ENCODE measurements at places on chromosomes 2 and 18. TPM values are rescaled to one million over a fixed set of nuclear protein-coding genes. Genes with fewer than 3 reads are reported as not detected.

FER1L5 gene
- total RNA-seq = not detected

DNA sequence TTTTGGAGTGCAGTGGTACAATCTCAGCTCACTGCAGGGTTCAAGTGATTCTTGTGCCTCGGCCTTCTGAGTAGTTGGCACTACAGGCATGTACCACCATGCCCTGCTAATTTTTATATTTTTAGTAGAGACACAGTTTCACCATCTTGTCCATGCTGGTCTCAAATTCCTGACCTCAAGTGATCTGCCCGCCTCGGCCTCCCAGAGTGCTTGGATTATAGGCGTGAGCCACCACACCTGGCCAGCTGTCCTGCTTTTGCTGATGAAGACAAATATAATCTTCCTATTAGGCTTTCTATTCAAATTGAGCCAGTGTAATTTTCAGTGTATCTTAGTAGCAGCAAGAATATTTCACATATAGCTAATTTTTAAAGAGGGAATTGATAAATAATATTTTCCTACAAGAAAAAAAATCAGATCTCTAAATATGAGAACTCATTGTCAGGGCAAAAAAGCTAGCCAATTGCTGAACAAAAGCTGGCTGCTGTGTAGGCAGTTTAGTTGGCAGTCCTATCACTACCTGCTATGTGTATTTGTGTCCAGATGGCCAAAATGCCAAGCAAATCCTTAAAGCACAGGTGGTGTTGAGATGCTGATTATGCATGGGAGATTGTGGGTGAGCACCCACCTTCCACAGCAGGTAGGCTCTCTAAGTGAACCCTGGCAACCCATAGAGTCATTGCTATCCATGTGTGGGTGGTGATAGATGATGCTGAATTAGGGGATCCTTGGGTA, 60.8 kb upstream of the STAM2 start:
- DNase-seq = no peak

TNFAIP6 gene
- total RNA-seq = 0.57 TPM

KIF1A gene
- 1.9 TPM for total RNA-seq

IL36G gene
- total RNA-seq = 0.69 TPM

DNA sequence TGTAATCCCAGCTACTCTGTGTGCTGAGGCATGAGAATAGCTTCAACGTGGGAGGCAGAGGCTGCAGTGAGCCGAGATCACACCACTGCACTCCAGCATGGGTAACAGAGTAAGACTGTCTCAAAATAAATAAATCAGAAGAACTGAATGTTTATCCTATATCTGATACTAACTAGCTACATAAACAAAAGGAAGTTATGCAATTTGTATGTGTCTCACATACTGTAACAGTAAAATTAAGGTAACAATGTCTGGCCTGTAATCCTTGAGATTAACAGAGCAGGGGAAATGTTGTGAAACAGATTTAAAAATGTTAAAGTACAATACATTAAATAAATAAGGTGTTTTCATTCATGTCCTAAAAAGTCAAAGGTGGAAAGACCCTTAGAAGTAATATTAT, 150.8 kb downstream of the MEMO1 start:
- no peak for DNase-seq

GKN1 gene
- total RNA-seq = not detected

RGPD4 gene
- total RNA-seq = not detected

GRCh38 chr2:160652236-160652635, 158.6 kb upstream of the RBMS1 start:
- peak; percentile 34 for DNase-seq

- peak; percentile 45 for DNase-seq
These were observed 70.4 kb downstream of the CWC22 start for GRCh38 chr2:179936654-179937053.

DNA sequence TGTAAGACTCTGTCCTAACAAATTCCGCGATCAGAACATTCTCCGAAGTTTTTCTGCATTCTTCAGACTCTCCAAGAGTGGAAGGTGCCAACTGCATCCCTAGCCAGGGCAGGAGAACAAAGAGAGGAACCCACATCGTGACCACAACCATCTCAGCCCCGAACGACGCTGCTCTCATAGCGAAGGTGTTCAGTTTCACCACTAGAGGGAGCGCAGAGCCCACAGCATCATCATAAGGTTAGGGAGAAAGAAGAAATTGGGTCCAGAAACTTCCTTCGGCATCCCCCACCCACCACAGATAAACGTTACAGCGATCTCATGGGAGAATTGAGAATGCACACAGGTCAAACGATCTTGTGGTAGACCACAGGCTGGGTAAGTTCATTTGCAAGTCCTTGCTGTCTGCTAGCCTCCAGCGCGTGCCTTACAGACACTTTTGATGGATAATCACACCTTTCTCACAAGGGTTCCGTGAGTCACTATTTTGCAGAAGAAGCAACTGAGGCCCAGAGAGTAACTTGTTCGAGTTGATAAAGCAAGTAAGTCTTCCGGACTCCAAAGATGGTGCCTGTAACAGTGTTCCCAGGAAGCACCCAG, 53.7 kb upstream of the ARL4C start:
- peak; percentile 61 for DNase-seq

DNA sequence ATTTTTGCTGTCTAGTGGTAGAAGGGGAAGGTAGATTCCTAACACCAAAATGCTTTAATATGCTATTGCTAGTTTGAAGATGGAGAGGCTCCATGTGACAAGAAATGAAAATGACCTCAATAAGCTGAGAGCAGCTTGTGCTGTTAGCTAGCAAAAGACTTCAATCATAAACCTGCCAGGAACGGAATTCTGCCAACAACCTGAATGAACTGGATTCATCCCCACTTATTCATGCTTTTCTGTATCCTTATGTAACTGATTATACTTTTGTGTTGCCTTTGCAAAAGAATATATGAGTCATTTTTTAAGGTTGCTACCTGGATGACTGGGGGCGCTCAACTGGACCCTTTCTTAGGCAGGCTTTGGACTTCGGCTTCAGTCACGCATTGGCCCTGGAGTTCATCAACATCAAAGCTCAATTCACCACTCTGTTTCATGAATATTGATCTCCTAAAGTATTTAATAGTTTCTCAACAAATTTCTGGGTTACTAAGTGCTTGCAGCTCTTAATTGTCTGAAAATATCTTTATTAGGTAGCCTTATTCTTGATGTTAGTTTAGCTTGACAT, 97.5 kb upstream of the KCNJ3 start:
- no peak for DNase-seq

FBLN7 gene
- 0.10 TPM for total RNA-seq

GRCh38 chr2:192013211-192013610, 166.3 kb upstream of the CAVIN2 start:
- no peak for DNase-seq

DNA sequence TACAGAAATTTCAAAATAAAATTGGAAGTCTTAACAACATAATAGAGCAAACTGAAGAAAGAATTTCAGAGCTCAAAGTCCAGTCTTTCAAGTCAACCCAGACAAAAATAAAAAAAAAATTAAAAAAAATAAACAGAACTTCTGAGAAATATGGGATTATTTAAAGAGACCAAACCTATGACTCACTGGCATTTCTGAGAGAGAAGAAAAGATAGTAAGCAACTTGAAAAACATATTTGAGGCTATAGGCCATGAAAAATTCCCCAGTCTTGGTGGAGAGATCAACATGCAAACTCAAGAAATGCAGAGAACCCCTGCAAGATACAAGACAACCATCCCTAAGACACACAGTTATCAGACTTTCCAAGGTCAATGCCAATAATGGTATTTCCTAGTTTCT, 167.4 kb downstream of the RNF144A start:
- DNase-seq = no peak

GRCh38 chr2:24881158-24881557, 38.9 kb downstream of the ADCY3 start:
- DNase-seq = no peak

DNA sequence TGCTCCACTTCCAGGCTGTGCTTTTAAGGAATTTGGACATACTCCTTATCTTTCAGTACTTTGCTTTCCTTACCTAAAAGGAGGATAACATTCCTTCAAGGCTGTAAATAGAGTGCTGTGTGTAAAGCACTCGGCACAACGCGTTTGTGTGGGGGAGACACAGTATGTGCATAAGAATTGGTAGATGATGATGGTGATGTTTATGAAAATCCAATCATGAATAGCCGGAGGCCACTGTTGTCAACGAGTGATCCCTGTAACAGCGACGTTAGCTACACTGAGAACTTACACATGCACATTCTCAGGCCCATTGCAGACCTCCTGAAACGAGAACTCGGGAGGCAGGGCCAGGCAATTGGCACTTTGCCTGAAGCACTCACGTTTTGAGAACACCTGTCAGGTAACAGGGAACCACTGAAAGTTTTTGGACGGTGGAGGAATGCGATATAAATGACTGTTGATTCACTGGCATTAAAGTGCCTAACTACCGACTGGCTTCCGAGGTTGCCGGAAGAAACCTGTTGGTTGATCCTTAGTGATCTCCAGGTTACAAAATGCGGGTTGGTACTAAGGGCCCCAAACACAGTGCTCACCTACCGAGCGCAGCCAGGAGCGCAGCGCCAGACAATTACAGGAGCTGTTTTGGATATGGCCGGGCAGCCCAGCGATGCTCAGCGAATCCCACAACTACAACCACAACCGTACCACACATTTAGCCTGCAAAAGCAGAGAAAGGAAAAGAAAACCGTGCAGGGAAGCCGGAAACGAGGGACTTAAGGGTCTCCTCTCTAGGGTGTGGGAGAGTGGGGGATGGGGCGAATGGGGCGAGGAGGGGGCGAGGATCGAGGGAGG, 1.0 kb upstream of the MAP4K4 start:
- DNase-seq = peak; percentile 54

- DNase-seq = peak; percentile 34
These were observed 1.2 kb downstream of the GPD2 start for GRCh38 chr2:156437272-156437930.

- DNase-seq = no peak
These were observed 2.7 kb downstream of the GEN1 start for GRCh38 chr2:17756668-17757067.
